ENCODE measurements at places on chromosomes 2 and 18.
A peak's percentile ranks its signal among the peaks of the same experiment; 100 is the strongest.

DNA sequence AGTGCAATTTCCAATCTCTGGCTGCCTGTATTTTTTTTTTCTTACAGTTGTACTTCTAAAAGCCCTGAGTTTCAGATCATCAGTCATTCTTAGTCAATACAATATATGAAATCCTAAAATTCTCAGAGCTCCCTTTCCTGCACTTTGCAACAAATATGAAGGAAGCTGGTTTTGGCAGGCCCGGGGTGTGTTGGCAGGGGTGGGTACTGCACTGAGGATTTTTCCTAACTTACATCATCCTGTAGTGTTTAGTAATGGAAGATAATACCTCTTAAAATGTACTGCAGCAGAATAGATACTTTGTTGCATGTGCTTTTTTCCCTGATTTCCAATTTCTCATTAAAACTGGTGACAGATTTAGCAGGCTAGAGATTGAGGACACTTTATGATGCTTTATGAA lies 374.6 kb downstream of the PTH2R start:
- no peak for DNase-seq

DNA sequence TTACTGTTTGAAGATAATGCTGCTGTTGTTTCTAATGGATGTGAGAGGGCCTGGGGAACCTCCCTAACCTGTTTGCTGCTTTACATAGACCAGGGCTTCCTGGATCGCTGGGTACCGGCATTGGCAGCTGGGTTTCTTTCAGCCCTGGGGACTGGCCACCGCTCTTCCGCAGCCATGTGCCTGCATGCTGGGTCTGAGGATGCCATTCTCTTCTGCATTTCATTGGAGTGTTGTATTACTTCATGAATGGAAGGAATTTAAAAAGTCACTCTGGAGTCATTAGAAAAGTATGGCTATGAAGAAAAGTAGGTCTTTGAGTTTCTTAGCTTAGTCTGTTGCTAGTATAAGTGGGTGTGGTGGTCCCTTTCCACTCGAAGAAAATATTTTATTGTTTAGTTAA lies 107.3 kb upstream of the MGAT5 start:
- no peak for DNase-seq

DNA sequence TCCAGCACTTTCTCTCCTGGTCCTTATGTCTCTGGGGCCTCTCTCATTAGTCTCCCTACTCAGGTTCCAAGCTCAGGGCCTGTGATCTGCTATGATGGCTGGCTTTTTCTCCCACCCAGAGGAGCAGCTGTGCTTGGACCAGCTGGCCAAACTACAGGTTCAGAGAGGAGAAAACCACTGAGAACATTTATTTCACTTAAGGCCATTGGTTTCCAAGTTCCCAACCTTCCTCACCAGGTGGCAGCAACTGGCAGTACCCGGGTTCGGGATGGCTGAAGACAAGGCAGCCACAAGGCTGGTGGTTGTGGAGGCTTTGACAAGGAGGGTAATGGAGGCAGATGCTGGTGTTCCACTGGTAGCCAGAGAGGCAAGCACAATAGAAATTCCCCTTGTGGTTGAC lies 29.9 kb upstream of the SELENOI start:
- no peak for DNase-seq

DNA sequence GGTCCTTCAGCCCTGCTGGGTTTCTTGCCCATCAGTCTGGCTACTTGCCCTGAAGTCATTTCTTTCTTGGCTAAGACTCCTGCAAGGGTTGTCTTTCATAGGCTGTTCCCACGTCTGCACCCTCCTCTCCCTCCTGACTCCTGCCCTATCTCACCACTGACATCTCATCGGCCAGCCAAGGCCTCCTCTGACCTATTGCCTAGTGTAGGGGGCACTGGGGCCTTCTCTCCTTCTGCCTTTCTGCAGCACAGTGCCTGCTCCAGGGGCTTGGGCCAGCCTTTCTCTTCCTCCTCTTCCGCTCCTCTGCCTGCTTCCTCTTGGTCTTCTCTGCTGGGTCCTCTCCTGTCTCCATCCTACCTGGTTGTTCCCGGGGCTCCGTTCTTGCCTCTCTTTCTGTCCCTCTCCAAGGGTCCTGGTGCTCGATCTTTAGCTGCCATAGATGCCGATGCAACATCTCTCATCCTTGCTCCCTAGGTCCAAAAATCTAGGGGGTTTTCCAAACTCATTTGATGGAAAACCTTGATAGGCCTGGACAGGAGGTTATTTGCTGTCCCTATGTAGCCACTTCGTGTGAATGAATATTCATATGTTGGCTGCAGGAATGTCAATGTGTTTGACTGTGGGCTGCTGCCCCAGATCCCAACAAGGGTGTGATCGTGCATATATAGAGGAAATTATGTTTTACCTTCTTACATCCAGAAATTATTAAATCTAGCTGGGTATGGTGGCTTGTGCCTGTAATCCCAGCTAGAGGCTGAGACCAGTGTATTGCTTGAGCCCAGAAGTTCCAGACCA lies 9.7 kb upstream of the NT5DC4 start:
- DNase-seq = no peak

- no peak for DNase-seq
Measured at GRCh38 chr18:35479911-35480586, 17.7 kb downstream of the INO80C start.

DNA sequence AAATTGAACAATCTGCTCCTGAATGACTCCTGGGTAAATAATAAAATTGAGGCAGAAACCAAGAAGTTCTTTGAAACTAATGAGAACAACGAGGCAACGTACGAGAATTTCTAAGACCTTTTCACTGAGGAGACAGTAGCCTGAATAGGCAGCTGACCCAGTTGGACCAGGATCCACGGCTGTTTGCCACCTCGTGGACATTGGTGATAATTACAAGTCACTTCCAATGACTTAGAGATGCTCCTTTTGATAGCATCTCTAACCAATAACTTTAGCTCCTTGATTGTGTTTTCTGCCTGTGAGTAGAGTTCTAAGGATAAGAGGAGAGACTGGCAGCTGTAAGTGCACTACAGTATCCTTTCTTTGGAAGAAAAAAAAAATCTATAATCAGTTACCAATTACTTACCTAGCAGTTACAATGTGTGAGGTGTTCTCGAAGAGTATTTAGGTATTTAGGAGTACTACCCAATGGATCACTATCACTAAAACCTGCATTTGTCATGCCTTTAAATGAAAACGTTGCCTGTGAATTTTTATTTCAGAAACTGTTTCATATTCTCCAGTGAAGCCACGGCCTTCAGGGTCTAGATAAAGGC lies 31.3 kb upstream of the CNTNAP5 start:
- no peak for DNase-seq

- no peak for DNase-seq
Measured at GRCh38 chr2:69097148-69097610, 84.2 kb downstream of the ANTXR1 start.

- DNase-seq = no peak
Measured at GRCh38 chr2:178415979-178416378, 35.0 kb downstream of the PRKRA start.

GRCh38 chr2:232925153-232925820 lies 55.2 kb downstream of the SNORC start:
- no peak for DNase-seq

DNA sequence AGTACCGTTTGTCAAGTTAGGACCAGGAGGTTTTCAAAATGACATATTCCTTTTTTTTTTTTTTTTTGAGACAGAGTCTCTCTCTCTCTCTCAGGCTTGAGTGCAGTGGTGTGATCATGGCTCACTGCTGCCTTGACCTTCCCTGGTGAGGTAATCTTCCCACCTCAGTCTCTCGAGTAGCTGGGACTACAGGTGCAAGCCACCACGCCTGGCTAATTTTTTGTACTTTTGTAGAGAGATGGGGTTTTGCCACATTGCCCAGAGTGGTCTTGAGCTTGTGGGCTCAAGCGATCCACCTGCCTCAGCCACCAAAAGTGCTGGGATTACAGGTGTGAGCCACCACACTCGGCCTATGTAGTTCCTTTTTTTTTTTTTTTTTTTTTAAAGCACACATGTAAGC lies 127.9 kb upstream of the SEC11C start:
- no peak for DNase-seq

- DNase-seq = no peak
Measured at GRCh38 chr2:188788621-188789020, 185.6 kb upstream of the COL3A1 start.

DNA sequence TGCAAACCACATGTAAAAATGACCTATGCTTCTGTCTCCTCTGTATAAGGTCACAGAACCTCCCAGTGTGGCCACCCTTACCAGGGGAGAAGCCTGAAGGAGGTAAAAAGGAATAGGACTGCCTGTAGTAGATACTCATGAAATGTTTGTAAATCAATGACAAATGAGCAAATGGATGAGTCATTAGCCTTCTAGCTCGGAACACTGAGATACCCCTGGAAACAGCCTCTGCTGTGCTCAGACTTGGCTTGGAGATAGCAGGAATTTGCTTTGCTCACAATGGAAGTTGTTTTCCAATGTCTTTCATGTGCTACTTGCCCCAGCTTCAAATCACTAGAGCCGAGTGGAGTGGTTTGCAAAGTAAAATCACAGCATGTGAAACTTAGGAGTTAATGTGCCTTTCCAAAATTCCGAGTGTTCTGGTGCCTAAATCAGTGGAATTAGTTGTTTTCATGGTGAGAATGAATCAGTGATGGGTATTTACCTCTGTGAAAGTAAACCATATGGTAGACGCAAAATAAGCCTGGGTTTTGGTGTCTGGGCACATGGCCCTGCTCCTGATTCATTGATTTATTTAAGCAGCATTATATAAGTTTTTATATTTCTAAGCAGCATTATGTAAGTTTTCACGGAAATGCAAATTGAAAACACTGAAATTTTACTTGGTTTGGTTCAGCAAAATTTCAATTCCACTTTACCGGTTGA lies 154.0 kb upstream of the MAP3K20 start:
- DNase-seq = no peak

- DNase-seq = no peak
Measured at GRCh38 chr18:37272226-37272625, 293.4 kb downstream of the CELF4 start.

DNA sequence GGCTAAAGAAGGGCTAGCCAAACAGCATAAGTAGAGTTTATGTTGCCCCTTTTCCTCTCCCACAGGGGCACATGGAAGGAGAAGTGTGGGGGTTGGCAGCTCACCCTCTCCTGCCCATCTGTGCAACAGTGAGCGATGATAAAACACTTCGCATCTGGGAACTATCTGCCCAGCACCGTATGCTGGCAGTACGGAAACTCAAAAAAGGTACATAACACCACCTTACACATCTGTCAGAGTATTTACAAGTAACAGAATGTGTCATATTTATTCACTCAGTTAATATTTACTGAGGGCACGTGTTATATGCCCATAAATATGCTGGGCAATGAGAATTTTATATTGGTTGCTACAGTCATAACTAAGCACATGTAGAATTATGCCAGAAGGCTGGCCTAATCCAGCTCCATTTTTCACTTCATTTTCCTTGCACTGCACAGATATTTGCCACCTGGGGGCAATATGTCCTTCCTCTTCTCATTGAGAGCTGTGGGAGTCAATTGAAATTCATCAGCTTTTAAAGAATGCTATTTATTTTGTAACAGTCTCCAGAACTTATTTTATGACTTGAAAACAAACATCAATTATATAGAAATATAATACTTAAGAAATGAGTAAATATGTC lies 150.6 kb downstream of the RTN4 start:
- DNase-seq = peak; percentile 2

DNA sequence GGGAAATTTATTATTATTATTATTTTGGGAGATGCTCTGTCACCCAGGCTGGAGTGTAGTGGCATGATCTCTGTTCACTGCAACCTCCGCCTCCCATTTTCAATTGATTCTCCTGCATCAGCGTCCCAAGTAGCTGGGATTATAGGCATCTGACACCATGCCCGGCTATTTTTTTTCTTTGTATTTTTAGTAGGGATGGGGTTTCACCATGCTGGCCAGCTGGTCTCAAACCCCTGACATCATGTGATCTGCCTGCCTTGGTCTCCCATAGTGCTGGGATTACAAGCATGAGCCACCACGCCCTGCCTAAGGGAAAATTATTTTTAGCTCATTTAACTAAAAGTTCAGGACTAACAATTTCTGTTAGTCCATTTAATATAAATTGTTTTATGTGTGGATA lies 109.2 kb upstream of the SESTD1 start:
- no peak for DNase-seq

DNA sequence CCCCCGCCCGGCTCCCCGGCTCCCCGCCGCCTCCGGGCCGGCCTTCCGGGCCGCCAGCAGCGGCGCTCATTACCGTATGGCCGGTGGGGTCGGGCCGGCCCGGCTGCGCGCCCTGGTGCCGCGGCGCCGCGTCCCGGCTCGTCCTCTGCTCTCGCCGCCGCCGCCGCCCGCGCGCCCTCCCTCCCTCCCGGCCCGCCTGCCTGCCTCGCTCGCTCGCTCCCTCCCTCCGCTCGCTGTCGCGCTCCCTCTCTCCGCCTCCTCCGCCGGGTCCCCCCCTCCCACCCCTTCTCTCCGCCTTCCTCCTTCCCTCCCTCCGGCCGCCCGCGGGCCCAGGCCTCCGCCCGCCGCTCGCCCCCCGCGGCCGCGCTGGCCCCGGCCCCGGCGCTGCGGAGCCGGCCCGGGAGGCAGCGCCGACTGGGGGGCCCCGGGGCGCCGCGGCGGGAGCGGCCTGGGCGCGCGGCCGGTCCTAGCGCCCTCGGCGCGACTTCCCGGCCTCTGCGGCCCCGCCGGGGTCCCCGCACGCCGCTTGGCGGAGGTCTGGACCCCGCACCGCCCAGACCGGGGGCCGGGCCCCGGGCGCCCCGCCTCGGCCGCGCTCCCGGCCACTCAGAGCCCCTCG lies at the start of gene DNMT3A:
Gene DNMT3A, minus strand, starts transcription at position 173 of the 619 bp plus-strand sequence. CDS start 27,941 bp downstream, outside the sequence.
- DNase-seq = peak; percentile 31

DNA sequence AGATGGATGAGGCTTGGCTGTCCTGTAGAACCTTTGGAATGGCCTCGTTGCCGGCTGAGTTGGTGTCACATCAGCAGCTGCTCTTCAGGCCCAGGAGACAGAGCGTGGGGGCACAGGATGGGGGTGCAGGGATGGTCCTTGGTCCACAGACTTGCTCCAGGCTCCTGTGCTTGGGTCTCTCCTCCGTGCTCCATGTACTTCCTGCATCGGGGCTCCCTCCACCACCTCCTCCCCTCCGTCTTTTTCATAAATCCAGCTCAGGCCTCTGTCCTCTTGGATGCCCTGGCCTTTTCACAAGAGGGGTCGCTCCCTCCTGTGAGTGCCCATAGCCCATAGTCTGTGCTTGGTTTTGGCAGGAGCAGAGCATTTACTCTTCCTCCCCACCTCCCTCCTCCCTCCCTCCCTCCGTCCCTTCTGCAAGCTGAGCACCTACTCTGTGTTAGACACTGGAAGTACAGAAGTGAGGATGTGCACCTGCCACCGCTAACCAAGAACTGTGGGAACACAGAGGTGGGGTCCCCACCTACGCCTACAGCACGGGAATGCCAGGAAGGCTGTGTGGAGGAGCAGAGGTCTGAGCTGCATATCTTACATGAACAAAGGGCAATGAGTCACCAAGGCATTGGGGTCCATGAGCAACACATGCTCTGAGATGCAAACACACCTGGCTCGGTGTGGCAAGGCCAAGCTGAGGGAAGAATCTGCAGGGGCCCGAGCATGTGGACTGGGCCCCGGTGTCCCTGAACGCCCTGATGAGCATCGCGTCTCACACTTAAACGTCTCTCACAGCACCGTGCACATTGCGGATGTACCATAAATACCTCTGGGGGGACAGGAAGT lies 458.7 kb upstream of the HS6ST1 start:
- no peak for DNase-seq

DNA sequence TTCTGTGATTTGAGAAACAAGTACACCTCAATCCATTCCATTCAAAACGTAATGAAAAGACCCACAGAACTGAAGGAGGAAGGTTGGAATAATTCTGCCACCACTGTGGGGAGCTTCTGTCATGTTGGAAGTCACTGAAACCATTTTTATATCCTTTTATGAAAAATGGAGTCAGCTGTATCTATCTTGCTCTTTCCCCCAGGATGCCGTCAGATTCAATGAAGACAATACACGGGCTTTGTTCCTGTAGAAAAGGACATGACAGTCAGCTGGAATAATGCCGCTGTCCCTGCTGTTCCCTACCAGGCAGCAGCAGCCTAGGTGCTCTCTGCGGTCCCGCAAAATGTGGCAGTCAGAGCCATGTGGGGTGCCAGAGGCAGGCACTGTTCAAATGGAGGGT lies 52.5 kb upstream of the APCDD1 start:
- no peak for DNase-seq

Measured in NCI-H1436 (cell line).